HepG2 (cell line): ENCODE measurements at places on chromosomes 7 and 10. TPM values are rescaled to one million over a fixed set of nuclear protein-coding genes. Genes with fewer than 3 reads are reported as not detected.

The NPC1L1 gene
- total RNA-seq = 3.8 and 4.8 TPM in 2 replicates

The BTBD16 gene
- 3.6 and 5.0 TPM in 2 replicates for total RNA-seq

The ZNF727 gene
- total RNA-seq = not detected in 2 replicates

The MINPP1 gene
- 28.0 and 53.7 TPM in 2 replicates for total RNA-seq

The PPP1R3C gene
- 14.8 and 18.7 TPM in 2 replicates for total RNA-seq

- no peak overlapping the region for H3K27ac ChIP-seq
- H3K27me3 ChIP-seq = peaks cover 27% of the 10 kb centered on the region; the same call in 2 of the 3 replicates
- DNase-seq = peak; percentile 10
- no peaks in the 10 kb centered on the region for H3K36me3 ChIP-seq
- no peaks in the 10 kb centered on the region for H3K4me1 ChIP-seq
- H3K4me3 ChIP-seq = no peak overlapping the region
Measured at GRCh38 chr7:131692131-131692960, 135.9 kb upstream of the PODXL start.

- H3K27me3 ChIP-seq = no peaks in the 10 kb centered on the region
- H3K4me1 ChIP-seq = no peaks in the 10 kb centered on the region
- H3K4me3 ChIP-seq = no peak overlapping the region
- no peak overlapping the region for H3K27ac ChIP-seq
Measured at GRCh38 chr7:140342727-140343514, 55.4 kb downstream of the SLC37A3 start.

DNA sequence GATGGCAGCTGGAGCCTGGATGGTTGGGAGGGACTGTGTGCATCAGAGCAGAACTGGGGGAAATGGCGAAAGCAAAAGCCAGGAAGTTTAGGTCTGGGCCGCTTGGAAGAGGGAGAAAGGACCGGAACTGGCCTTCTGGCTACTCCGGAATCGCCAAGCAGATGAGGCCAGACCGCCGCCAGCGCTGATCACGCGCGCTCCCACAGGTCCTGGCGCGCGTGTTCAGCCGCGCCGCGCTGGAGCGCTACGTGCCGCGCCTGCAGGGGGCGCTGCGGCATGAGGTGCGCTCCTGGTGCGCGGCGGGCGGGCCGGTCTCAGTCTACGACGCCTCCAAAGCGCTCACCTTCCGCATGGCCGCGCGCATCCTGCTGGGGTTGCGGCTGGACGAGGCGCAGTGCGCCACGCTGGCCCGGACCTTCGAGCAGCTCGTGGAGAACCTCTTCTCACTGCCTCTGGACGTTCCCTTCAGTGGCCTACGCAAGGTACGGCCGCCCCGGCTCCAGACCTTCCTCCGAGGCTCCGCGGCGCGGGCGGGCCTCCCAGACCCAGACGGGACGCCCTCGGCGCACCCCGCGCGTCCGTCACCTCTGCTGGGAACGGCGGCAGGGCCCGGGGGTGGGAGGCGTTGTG lies 2.0 kb downstream of the CYP26C1 start:
- H3K27ac ChIP-seq = no peak overlapping the region
- H3K4me3 ChIP-seq = no peak overlapping the region
- H3K4me1 ChIP-seq = no peaks in the 10 kb centered on the region
- 0 out of 3 replicates have a peak, but pooled peaks cover 9% of the 10 kb centered on the region for H3K27me3 ChIP-seq
- DNase-seq = no peak

GRCh38 chr7:142506601-142507000 lies 242.7 kb upstream of the PRSS1 start:
- no peaks in the 10 kb centered on the region for H3K27me3 ChIP-seq
- DNase-seq = no peak
- H3K36me3 ChIP-seq = no peaks in the 10 kb centered on the region
- H3K27ac ChIP-seq = no peak overlapping the region
- H3K4me1 ChIP-seq = no peaks in the 10 kb centered on the region

GRCh38 chr10:89262086-89263051 lies 10.8 kb upstream of the LIPA start:
- DNase-seq = no peak
- H3K27me3 ChIP-seq = no peaks in the 10 kb centered on the region
- H3K4me3 ChIP-seq = no peak overlapping the region
- no peak overlapping the region for H3K27ac ChIP-seq

GRCh38 chr7:5497295-5498103 lies 73.9 kb upstream of the TNRC18 start:
- no peaks in the 10 kb centered on the region for H3K4me1 ChIP-seq
- no peak overlapping the region for H3K4me3 ChIP-seq
- no peak for DNase-seq
- no peak overlapping the region for H3K27ac ChIP-seq

DNA sequence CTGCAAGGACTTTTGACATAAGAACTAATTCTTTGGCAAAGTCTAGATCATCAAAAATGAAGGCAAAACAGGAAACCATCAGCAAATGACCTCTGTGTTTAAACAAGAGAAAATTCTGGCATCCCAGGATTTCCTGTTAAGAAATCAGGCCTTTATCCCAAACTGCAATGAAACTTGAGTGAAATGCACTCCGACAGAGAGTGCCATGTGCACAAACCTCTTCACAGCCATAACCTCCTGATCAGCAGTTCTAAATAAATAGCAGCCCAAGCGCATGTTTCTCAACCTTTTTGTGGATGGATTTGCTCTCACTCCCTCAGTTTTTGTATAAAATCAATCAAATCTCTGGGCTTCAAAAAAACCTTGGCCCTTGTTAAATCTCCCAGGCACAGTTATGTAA lies 107.7 kb upstream of the EEPD1 start:
- H3K4me1 ChIP-seq = no peaks in the 10 kb centered on the region
- no peak for DNase-seq
- H3K27me3 ChIP-seq = peaks cover 1% of the 10 kb centered on the region; the same call in 1 of the 2 replicates
- H3K4me3 ChIP-seq = no peak overlapping the region

- H3K27ac ChIP-seq = no peak overlapping the region
- no peak for DNase-seq
- H3K27me3 ChIP-seq = peaks cover 3% of the 10 kb centered on the region; the same call in 1 of the 3 replicates
- no peaks in the 10 kb centered on the region for H3K4me1 ChIP-seq
Measured at GRCh38 chr10:30011396-30011795, 48.0 kb downstream of the JCAD start.

DNA sequence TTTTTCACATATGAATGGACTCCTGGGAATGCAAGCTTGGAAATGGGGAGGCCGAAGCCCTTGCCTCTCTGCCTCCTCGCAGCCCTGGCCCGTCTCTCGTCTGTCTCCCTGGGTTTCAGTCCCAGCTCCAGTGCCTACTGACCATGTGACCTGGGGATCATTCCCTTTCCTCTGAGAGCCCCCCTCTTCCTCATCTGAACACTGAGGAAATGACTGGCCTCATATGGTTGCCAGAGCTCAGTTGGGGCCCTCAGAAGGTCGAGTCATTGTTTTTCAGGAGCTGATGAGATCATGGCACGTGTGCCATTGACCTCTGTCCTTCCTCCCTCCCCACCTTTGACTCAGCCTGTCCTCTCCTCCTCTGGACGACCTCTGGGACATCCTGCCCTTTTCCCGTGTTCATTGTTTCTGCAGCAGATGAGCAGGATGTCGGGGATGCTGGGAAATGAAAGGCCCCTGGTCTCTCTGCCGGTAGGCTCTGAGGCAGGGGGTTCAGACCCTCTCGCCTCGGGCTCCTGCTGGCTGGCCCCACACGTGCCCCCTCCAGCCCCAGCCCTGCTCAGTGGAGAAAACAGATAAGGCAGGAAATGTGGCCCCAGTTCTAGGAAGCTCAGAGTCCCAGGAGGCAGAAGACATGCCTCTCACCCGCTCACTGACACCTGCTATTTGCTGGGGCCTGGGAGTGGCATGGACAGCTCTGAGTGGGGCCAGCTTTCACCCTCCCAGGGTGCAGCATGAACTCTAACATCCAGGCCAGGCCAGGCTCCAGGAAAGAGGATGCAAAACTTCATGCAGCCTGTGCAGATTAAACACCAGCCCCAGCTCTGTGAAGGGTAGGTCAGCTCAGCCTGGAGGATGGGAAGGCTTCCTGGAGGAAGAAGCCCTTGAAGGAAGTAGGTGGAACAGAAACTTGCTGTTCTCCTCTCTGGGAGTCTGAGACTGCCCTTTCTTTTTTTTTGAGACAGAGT lies 8.3 kb upstream of the PPP1R35 start:
- H3K36me3 ChIP-seq = no peaks in the 10 kb centered on the region
- H3K4me1 ChIP-seq = peaks cover 53% of the 10 kb centered on the region
- H3K27ac ChIP-seq = peak overlapping the region; percentile 94
- H3K4me3 ChIP-seq = peak overlapping the region; percentile 51
- H3K27me3 ChIP-seq = no peaks in the 10 kb centered on the region

GRCh38 chr7:44695756-44696155 lies 52.9 kb upstream of the ZMIZ2 start:
- no peaks in the 10 kb centered on the region for H3K4me1 ChIP-seq
- no peaks in the 10 kb centered on the region for H3K27me3 ChIP-seq
- H3K27ac ChIP-seq = no peak overlapping the region
- H3K36me3 ChIP-seq = peaks cover 20% of the 10 kb centered on the region
- H3K4me3 ChIP-seq = no peak overlapping the region

DNA sequence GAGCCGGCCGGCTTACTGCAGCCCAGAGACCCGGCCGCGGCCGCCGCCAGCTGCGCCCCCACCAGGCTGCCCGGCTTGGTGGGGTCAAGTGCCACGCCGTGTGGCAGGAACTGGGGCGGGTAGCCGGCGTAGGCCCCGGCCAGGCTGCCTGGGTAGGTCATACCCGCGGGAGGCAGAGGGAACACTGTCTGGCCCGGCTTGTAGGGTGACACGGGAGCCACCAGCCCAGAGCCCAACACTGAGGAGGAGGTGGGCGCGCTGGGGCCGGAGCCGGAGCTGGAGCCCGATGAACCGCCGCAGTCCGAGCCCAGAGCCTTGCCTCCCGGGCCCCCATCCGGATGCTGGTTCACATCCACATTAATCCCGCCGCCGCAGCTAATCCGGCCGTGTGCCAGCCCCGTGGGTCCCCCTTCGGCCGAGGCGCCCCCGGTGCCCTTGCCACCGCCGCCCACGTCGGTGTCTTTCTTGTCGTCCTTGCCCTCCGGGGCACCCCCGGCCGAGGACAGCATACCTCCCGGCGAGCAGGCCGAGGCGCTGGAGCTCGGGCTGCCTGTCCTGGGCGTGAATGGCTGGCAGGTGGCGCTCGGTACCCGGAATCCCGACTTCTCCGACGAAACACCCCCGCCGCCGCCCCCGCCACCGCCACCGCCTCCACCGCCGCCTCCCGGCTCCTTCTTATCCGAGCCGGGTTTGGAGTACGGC lies 2.0 kb downstream of the ZNF503 start:
- peak overlapping the region; percentile 100 for H3K4me3 ChIP-seq
- H3K36me3 ChIP-seq = peaks cover 21% of the 10 kb centered on the region; the same call in 1 of the 3 replicates
- peak overlapping the region; percentile 97 for H3K27ac ChIP-seq
- peaks cover 15% of the 10 kb centered on the region for H3K4me1 ChIP-seq

DNA sequence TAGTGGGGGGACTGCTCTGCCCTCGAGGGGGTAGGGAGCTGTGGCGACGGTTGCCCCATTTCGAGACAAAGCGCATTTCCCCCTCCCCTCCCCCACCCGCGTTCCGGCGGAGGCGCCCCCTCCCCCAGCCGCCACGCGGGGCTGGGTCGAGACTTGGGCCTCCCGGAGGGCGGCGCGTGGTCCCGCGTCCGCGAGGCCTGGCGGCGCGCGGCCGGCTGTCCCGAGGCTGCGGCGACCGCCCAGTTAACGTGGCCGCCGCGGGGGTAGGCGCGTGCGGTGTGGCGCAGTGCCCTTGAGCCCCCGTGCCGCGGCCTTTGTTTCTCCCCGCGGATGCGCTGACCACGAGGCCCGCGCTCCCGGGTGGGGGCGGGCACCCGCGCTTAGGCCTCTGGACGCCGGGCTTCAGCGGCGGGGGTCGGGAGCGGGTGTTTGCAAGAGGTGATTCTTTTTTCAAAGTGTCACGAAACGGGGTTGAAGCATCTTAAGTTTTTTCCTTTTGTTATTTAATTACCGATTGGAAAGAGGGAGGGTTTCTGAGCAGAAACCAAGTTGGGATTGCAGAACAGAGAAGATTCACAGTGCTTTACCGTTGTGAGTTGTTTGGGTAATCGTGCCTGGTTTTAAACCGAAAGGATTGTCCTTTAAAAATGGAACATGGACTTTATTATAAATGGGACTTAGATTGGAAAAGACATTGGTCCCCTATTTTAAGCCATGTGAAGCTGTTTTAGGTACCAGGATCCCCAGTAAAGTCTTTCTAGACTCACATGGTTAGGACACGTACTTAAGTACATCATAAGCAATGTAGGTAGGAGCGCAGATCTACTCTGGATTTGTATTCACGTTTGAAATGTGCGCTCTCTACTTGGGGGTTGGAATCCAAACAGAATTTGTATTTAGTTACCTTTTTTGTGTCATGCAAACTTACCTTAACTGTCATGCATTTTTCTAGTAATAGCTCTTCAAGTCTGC lies 760 bp downstream of the CBX3 start:
- H3K4me1 ChIP-seq = peaks cover 35% of the 10 kb centered on the region
- peaks cover 4% of the 10 kb centered on the region for H3K36me3 ChIP-seq
- H3K4me3 ChIP-seq = peak overlapping the region; percentile 98
- no peak for DNase-seq
- peak overlapping the region; percentile 99 for H3K27ac ChIP-seq
- no peaks in the 10 kb centered on the region; the same call in 2 of the 3 replicates for H3K27me3 ChIP-seq
